Thymus (tissue), 14 donors: ENCODE measurements at places on chromosomes 4 and X. TPM values are rescaled to one million over a fixed set of nuclear protein-coding genes. Genes with fewer than 3 reads are reported as not detected.

DNA sequence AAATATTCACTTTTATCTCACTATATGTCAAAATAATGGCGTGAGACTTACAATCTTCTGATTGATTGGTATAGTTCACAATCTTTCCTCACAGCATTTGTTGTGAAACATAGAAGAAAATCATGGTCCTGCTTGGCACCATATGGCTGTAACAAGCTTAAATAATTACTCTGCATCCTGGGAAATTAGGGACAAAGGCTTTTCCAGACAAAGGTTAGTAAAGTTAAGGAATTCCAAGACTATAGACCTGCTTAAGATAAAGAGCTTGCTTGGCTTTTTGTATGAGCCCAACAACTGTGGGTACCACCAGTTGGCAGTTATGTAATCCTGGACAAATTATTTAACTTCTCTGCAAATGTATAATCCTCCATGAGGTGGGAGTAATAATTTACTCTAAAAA lies 3.4 kb upstream of the PCDH18 start:
- no peaks in the 10 kb centered on the region for H3K36me3 ChIP-seq
- no peak overlapping the region for H3K27ac ChIP-seq
- H3K4me3 ChIP-seq = no peak overlapping the region
- no peaks in the 10 kb centered on the region for H3K27me3 ChIP-seq
- H3K4me1 ChIP-seq = no peaks in the 10 kb centered on the region

DNA sequence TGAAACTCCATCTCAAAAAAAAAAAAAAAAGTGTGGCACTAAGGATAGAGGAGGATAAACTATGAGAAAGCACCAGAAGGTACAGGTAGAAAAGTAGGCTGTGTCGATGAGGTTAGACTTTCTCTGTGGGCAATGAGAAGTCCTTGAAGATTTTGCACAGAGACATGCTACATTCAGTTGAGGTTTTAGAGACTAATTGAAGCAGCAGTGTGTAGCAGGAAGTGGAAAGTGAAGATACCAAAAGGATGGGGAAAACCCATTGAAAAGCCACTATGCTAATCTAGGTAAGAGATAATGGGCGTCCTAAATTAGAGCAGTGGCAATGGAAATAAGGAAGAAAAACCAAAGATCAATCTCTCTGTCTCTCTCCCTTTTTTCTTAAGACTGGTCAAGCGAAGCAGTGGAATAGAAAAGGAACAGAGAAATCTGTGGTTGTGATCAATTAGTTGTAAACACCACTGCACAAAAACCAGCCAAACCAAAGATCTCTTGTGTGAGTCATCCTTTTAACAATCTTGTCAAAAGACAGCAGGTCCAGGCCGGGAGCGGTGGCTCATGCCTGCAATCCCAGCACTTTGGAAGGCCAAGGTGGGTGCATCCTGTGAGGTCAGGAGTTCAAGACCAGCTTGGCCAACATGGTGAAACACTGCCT lies 3.5 kb downstream of the SPINK2 start:
- peaks cover 5% of the 10 kb centered on the region for H3K4me1 ChIP-seq
- no peak overlapping the region for H3K4me3 ChIP-seq
- no peaks in the 10 kb centered on the region for H3K36me3 ChIP-seq

GRCh38 chr4:98639523-98639922 lies 18.9 kb downstream of the TSPAN5 start:
- DNase-seq = no peak
- H3K4me3 ChIP-seq = no peak overlapping the region
- no peak overlapping the region for H3K27ac ChIP-seq
- no peaks in the 10 kb centered on the region for H3K36me3 ChIP-seq

DNA sequence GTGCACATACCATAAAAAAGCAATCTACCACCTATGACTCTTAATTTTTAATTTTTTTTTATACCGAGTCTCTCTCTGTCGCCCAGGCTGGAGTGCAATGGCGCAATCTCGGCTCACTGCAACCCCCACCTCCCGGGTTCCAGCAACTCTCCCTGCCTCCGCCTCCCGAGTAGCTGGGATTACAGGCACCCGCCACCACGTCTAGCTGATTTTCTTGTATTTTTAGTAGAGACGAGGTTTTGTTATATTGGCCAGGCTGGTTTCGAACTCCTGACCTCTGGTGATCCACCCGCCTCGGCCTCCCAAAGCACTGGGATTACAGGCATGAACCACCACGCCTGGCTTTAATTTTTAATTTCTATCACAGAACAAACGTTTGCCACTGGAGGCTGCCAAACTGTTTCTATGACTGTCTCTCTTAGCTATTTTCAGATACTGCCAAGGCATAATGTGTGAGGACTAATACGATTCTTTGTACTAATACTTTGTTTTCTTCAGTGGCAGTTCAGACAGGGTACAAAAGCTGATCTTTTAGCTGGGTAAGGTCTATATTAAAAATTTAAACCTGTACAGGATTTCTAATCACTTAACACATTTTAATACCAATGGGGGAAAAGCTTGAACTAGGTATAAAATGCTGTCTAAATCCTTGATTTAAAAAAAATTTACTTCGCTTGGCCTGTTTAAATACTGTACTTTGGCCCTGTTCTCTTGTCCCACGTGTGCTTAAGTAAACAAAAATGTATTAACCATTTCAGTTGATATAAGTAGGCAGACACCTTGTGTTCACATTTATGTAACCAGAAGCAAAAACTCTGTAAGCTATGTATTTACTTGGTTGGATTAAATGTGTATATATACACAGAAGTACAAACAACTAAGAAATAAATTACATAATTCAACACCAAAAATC lies 2.3 kb downstream of the PGRMC2 start:
- DNase-seq = no peak
- H3K27ac ChIP-seq = no peak overlapping the region
- peaks cover 10% of the 10 kb centered on the region for H3K4me1 ChIP-seq
- no peak overlapping the region for H3K4me3 ChIP-seq

DNA sequence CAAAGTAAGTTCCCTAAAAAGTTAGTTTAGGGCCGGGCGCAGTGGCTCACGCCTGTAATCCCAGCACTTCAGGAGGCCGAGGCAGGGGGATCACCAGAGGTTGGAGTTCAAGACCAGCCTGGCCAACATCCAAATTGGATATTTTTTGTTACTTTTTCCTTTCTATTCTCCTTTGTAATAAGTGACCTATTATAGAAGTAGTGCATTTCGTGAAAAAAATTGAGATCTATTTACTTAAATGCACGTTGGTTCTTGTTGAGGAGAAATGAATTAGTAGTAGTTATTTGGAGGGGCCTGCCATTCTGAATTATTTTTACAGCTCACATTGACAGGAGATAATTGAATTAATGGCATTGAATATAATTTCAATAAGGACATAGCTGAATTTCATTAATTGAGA lies 22.3 kb upstream of the NDUFC1 start:
- no peak for DNase-seq
- no peak overlapping the region for H3K4me3 ChIP-seq
- H3K27me3 ChIP-seq = no peaks in the 10 kb centered on the region
- H3K27ac ChIP-seq = no peak overlapping the region

GRCh38 chrX:119604766-119605463 lies 1.3 kb downstream of the NKRF start:
- H3K4me1 ChIP-seq = no peaks in the 10 kb centered on the region
- H3K27ac ChIP-seq = peak overlapping the region; percentile 98
- H3K4me3 ChIP-seq = peak overlapping the region; percentile 68
- H3K36me3 ChIP-seq = no peaks in the 10 kb centered on the region
- DNase-seq = no peak

GRCh38 chr4:8072235-8072968 lies 86.2 kb downstream of the ABLIM2 start:
- H3K36me3 ChIP-seq = no peaks in the 10 kb centered on the region
- no peak overlapping the region for H3K4me3 ChIP-seq
- H3K4me1 ChIP-seq = no peaks in the 10 kb centered on the region
- no peak for DNase-seq
- peaks cover 6% of the 10 kb centered on the region for H3K27me3 ChIP-seq

- H3K27ac ChIP-seq = no peak overlapping the region
- H3K4me3 ChIP-seq = no peak overlapping the region
- H3K4me1 ChIP-seq = no peaks in the 10 kb centered on the region
- DNase-seq = no peak
- no peaks in the 10 kb centered on the region for H3K36me3 ChIP-seq
- H3K27me3 ChIP-seq = no peaks in the 10 kb centered on the region
Measured at GRCh38 chr4:146302822-146303221, 88.5 kb downstream of the REELD1 start.

- no peak overlapping the region for H3K27ac ChIP-seq
- DNase-seq = no peak
- no peaks in the 10 kb centered on the region for H3K4me1 ChIP-seq
- H3K4me3 ChIP-seq = no peak overlapping the region
- no peaks in the 10 kb centered on the region for H3K27me3 ChIP-seq
Measured at GRCh38 chr4:19748519-19749479, 502.9 kb upstream of the SLIT2 start.

DNA sequence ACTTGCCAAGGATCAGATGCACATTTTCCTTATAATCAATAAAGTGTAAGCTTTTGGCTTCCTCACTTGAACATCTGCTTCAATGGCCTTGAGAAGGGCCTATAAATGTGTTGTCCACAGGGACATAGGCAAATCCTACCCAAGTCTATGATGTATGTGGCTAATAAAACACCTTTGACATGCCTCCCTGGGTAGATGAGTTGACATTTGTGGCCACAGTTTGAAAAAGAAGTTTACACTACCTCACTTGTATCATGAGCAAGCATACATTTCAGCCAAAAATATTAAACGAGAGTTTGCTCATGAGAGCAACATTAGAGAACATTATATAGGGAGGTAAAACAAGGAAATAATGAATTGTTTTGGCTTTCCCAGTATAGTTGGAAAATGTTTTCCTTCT lies 1067.7 kb downstream of the C4orf33 start:
- H3K27ac ChIP-seq = no peak overlapping the region
- DNase-seq = no peak
- H3K27me3 ChIP-seq = no peaks in the 10 kb centered on the region
- H3K4me1 ChIP-seq = no peaks in the 10 kb centered on the region
- H3K4me3 ChIP-seq = no peak overlapping the region

GRCh38 chrX:45445745-45446412 lies 245.2 kb upstream of the DIPK2B start:
- H3K27me3 ChIP-seq = no peaks in the 10 kb centered on the region
- H3K36me3 ChIP-seq = no peaks in the 10 kb centered on the region
- H3K4me1 ChIP-seq = no peaks in the 10 kb centered on the region
- H3K4me3 ChIP-seq = no peak overlapping the region
- no peak overlapping the region for H3K27ac ChIP-seq
- no peak for DNase-seq

Gene SCFD2
- 12.1 TPM for total RNA-seq

Gene NAP1L3
- 3.8 TPM for total RNA-seq

Gene DUSP21
- not detected for total RNA-seq

Gene PITX2
- 0.33 TPM for total RNA-seq

Gene NBDY
- total RNA-seq = 13.9 TPM

Gene TLR6
- total RNA-seq = 2.5 TPM
